ENCODE measurements at places on chromosomes 4 and X.

- peak; percentile 67 for ATAC-seq
These were observed 15.0 kb downstream of the RBMX start for GRCh38 chrX:136865270-136866158.

DNA sequence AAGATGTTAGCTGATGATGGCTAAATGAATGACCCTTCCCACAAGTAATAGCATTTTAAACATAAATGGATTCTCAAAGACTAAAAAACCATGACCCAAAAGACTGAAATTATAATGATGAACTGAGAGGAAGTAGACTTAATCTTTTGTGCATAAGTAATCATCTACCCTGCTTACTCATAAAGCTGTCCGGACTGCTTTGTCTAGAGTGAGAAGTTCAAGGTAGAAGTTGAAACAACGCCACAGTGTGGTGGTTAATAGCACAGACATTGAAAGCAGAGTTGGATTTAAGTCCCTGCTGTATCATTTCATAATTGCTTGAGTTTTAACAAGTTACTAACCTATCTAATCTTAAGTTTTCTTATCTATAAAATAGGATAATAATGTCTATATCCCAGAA, 346.6 kb downstream of the CENPC start:
- no peak for ATAC-seq

- no peak for ATAC-seq
These were observed 1222.9 kb upstream of the PRKX start for GRCh38 chrX:4936315-4936714.

DNA sequence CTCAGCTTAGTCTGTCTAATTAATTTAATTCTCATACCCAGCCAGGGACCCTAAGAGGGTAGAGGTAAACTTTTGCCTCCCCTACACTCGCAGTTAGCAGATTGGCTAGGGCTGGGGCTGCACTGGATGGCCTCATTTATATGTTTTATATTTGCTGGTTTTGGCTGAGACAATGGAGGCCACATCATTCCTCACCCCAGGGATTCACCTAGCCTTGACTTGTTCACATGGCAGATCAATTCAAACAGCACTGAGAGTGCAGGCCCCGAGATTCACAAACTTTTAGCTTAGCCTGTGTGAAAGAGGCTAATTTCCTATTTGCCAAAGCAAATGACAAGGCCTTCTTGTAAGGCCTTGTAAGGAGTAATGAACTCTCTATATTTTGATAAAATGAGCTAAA, 844.4 kb downstream of the ARAP2 start:
- ATAC-seq = no peak

All from activated CD4-positive, CD25-positive, alpha-beta regulatory T cell treated with anti-CD3 and anti-CD28 coated beads, Interleukin-2, amount 50 U/mL, for 24 hours (primary cell).